Right ventricle myocardium inferior (tissue), 1 donor: ENCODE measurements at places on chromosomes 3 and 15.

DNA sequence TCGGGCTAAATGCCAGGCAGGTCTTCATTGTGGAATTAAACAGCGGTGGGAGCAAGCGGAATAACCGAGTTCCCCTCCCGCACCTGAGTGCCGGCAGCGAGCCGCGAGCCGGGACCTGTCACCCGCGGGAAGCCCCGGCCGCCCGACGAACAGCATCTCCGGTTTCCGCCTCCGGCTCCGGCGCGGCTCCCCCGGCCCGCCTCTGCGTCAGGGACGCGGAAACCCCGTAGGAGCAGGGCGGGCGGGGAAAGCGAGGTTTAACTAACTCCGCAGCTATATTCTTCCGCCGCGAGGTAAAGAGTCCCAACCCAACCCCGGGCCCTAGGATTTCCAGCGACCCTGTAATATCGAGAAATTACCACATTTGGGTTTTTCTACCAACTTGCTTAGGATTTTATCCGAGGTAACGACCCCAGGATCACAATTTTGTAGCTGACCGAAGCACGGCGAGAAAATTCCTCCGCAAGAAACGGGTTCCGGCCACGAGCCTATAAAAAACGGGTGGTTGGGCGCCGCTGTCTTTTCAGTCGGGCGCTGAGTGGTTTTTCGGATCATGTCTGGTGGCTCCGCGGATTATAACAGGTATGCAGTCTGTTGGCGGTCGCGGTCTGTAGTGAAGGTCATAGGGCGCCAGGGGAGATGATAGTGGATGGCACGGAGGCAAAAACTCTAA lies at the start of gene EIF4A2:
EIF4A2 (plus strand) TSS at position 520 of the 673 bp plus-strand sequence; CDS start at position 554, 34 bp downstream.
- DNase-seq, result peak; percentile 94

GRCh38 chr15:31051496-31052080 lies 49.9 kb downstream of the TRPM1 start:
- DNase-seq, result no peak

DNA sequence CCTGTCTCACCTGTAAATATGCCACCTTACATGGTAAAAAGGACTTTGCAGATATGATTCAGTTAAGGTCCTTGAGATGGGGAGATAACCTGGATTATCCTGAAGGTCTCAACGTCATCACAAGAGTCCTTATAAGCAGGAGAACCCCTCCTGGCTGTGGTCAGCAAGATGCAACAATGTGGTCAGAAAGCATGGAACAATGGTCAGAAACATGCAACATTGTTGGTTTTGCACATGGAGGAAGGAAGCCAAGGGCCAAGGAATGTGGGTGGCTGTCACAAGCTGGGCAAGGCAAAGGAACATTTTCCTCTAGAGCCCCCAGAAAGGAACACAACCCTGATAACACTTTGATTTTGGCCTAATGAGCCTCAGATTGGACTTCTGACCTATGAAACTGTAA lies 9.4 kb upstream of the SUMF1 start:
- DNase-seq, result no peak

GRCh38 chr3:54871867-54872266 lies 56.0 kb downstream of the LRTM1 start:
- DNase-seq, result no peak

- no peak for DNase-seq
Measured at GRCh38 chr3:168455814-168456213, 360.1 kb upstream of the GOLIM4 start.

DNA sequence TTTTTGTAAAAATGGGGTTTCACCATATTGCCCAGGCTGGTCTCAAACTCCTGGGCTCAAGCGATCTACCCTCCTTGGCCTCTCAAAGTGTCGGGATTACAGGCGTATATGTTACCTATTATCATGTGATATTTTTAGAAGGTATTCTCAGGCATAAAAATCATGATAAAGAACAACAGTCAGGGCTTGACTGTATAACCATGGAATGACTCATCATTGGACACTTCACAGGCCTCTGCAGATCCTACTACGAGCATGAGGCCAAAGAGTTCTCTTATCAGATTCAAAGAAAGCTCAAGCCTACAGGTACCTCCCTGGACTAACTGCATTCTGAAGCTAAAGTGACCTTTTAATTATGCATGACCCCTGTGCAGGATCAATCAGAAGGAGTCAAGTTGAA lies 91.7 kb upstream of the PRICKLE2 start:
- DNase-seq, result no peak
